ENCODE measurements at places on chromosomes 5 and 9. TPM values are rescaled to one million over a fixed set of nuclear protein-coding genes. Genes with fewer than 3 reads are reported as not detected.

GRCh38 chr5:9498541-9499497 is 47.1 kb downstream of the SEMA5A start:
- peaks cover 40% of the 10 kb centered on the region for H3K4me1 ChIP-seq
- H3K27ac ChIP-seq = no peak overlapping the region
- no peak for DNase-seq
- no peak overlapping the region for H3K4me3 ChIP-seq

DNA sequence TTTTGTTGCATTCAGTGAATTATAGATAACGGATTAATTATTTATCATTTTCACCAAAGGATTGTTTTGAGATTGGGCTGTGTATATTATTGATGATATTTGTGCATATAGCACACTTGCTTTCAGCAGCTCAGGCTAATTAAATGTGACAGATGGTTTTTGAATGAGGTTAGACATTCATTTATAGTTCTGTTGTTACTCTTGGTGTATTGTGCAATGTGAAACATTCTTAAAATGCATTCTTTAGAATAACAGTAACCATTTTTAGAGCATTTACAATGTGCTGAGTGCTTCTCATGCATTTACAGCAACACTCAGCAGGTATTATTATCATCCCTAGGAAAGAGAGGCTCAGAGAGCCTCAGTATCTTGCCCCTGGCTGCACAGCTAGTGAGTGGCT is 23.8 kb downstream of the NANS start:
- no peak overlapping the region for H3K27ac ChIP-seq
- no peak for DNase-seq
- no peak overlapping the region for H3K4me3 ChIP-seq
- no peaks in the 10 kb centered on the region for H3K36me3 ChIP-seq

DNA sequence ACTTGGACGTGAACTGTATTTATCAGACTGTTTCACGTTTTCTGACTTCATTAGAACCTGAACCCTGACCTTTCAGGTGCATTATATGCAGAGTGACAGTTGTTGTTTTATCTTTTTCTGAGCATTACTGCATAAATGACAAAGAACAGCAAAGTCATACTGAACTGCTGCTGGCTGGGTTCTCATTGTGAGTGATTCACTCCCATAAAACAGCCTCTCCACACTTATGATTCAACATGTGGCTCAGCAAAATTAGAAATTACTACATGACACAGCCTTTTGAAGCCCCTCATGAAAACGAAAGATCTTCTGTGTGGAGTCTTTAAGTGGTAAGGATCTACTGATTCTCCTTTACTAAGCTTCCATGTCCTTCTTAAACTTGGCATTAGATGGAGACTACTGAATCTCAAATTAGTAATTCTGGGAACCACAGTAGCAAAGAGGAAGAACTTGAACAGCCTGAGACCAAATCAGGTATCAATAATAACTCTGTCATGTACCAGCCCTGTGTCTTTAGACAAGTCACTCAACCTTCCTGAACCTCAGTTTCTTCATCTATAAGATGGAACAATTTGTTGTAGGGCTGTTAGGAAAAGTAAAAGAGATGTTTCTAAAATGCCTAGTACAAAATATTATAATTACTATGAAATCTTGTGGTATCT is 172.3 kb upstream of the GNA14 start:
- no peak for DNase-seq
- no peaks in the 10 kb centered on the region for H3K4me1 ChIP-seq
- H3K27ac ChIP-seq = no peak overlapping the region
- no peak overlapping the region for H3K4me3 ChIP-seq

- no peak overlapping the region for H3K27ac ChIP-seq
- no peak for DNase-seq
- H3K4me1 ChIP-seq = no peaks in the 10 kb centered on the region
- H3K36me3 ChIP-seq = no peaks in the 10 kb centered on the region
- no peaks in the 10 kb centered on the region for H3K27me3 ChIP-seq
Observed at GRCh38 chr5:36723912-36724311, 117.5 kb downstream of the SLC1A3 start.

- no peaks in the 10 kb centered on the region for H3K27me3 ChIP-seq
- H3K27ac ChIP-seq = no peak overlapping the region
- no peaks in the 10 kb centered on the region for H3K36me3 ChIP-seq
Observed at GRCh38 chr9:2461892-2462291, 159.7 kb upstream of the VLDLR start.

DNA sequence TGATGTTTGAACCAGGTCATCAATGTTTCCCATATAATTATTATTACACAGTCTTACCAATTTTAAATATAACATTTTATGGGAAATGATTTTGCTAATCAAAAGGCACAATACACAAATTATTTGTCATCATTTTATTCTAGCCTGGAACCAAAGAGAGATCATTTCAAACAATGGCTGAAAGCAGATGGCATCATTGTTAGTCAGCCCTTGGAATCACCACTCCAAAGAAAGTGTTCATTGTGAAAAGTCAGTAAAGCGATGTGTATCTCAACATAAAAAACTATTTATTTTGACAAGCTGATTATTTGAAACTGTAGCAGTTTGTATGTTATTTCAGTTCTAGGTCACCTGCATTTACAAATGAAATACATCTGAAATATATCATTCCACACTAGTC is 1068.7 kb downstream of the CDH12 start:
- no peaks in the 10 kb centered on the region for H3K4me1 ChIP-seq
- no peak overlapping the region for H3K27ac ChIP-seq
- H3K4me3 ChIP-seq = no peak overlapping the region
- H3K27me3 ChIP-seq = no peaks in the 10 kb centered on the region
- DNase-seq = no peak

- peak; percentile 18 for DNase-seq
- peaks cover 25% of the 10 kb centered on the region for H3K27me3 ChIP-seq
- H3K27ac ChIP-seq = peak overlapping the region; percentile 53
- H3K4me1 ChIP-seq = no peaks in the 10 kb centered on the region
- H3K36me3 ChIP-seq = no peaks in the 10 kb centered on the region
Observed at GRCh38 chr9:133706307-133707050, 31.7 kb downstream of the SARDH start.

DNA sequence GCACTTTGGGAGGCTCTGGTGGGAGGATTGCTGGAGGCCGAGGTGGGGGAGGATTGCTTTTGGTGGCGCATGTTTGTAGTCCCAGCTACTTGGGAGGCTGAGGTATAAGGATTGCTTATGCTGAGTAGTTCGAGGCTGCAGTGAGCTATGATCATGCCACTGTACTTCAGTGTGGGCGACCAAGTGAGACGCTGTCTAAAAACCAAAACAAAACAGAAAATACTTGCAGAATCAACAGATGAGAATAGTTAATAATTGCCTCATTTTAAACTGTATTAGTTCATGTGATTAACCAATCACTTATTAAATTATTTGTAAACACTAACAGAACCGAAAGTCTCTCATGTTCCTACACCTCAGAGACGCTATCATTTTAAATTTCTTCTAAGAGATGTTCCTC is 118.1 kb downstream of the CCDC171 start:
- H3K36me3 ChIP-seq = no peaks in the 10 kb centered on the region
- no peaks in the 10 kb centered on the region for H3K27me3 ChIP-seq
- H3K4me1 ChIP-seq = no peaks in the 10 kb centered on the region
- H3K27ac ChIP-seq = no peak overlapping the region

DNA sequence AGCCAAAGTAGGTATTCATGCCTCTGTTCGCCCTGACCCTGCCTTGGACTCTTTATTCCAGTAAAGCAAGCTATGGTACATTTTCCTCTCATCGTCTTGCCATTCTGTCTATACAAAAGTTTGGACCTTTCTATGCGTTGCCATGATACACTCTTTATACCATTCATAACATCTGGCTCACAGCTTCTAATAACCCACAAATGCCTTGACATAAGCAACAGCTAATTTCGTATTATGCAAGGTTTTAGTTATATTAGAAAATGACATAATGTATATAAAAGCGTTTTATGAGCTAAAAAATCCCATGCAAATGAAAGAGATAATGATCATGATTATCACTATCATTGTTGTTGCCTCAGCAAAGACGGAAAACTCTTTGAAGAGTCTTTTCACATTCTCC is 265.7 kb downstream of the TMEM167A start:
- H3K27ac ChIP-seq = no peak overlapping the region
- H3K27me3 ChIP-seq = no peaks in the 10 kb centered on the region
- H3K4me3 ChIP-seq = no peak overlapping the region
- H3K36me3 ChIP-seq = no peaks in the 10 kb centered on the region
- H3K4me1 ChIP-seq = no peaks in the 10 kb centered on the region

DNA sequence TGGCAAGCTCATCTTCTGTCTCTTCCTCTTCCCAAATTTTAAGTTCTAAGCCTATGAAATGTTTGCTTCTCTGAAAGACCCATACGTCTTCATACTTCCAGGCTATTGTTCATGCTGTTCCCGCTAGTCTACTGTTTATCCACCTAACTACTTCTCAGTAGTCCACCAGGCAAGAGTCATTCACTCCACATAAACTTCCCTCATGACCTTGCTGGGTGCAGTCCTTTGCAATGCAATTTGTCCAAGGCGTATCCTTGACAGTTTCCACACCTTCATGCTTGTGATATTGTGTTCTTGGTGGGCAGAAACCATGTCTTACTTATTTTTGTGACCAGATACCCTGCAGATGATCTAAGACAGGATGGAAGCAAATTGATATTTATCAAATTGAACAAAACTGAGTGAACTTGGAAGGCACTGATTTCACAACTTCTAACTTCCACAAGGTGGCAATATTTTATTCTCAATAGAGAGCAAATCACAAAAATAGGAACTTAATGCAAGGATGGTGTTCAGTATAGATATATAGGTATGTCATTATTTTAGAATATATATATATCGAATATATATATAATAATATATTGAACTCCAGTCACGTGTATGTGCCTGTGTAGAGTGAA is 30.3 kb downstream of the TYRP1 start:
- no peaks in the 10 kb centered on the region for H3K4me1 ChIP-seq
- H3K27me3 ChIP-seq = no peaks in the 10 kb centered on the region
- H3K4me3 ChIP-seq = no peak overlapping the region
- no peaks in the 10 kb centered on the region for H3K36me3 ChIP-seq
- no peak for DNase-seq
- no peak overlapping the region for H3K27ac ChIP-seq

DNA sequence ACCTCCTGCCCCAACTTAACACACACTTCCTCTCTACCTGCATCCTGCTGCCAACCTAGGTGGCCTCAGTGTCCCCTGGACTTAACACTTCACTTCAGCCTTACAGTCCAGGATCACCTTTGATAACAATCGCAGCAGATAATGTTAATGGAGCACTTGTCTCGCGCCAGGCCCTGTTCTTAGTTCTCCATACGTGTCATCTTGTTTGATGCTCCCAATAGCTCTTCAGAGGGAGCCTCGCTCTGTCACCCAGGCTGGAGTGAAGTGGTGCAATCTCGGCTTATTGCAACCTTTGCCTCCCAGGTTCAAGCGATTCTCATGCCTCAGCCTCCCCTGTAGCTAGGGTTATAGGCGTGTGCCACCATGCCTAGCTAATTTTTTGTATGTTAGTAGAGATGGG is 62.7 kb upstream of the SHB start:
- peaks cover 7% of the 10 kb centered on the region for H3K27me3 ChIP-seq
- H3K4me1 ChIP-seq = no peaks in the 10 kb centered on the region
- H3K4me3 ChIP-seq = no peak overlapping the region
- no peaks in the 10 kb centered on the region for H3K36me3 ChIP-seq
- no peak overlapping the region for H3K27ac ChIP-seq

DNA sequence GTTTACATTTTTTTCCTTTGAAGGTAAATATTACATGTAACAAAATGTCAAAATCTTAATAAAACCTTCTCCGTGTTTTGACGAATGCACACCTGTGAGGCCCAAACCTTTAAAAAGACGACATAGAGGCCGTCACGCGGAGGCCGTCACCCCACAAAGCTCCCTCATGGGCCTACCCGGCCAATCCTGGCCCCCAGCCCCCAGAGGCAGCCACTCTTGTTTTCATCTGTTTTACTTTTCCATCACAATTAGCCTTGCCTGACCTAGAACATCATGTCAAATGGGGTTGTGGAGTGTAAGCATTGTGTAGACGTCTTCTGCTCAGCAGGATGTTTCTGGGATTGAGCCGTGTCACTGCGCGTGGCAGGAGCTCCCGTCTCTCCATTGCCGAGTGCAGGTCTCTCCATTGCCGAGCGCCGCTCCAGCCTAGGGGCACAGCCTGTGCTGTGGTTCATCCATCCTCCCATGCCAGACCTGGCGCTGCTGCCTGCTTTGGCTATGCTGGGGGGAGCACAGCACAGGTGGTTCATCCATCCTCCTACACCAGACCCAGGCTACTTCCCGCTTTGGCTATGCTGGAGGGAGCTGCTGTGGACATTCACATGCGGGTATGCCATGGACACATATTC is 52.2 kb upstream of the IRX4 start:
- no peak overlapping the region for H3K27ac ChIP-seq
- H3K27me3 ChIP-seq = peaks cover 16% of the 10 kb centered on the region
- no peaks in the 10 kb centered on the region for H3K4me1 ChIP-seq
- no peak for DNase-seq

- no peaks in the 10 kb centered on the region for H3K4me1 ChIP-seq
- H3K27me3 ChIP-seq = no peaks in the 10 kb centered on the region
- DNase-seq = no peak
Observed at GRCh38 chr9:37617832-37618231, 25.4 kb upstream of the TOMM5 start.

DNA sequence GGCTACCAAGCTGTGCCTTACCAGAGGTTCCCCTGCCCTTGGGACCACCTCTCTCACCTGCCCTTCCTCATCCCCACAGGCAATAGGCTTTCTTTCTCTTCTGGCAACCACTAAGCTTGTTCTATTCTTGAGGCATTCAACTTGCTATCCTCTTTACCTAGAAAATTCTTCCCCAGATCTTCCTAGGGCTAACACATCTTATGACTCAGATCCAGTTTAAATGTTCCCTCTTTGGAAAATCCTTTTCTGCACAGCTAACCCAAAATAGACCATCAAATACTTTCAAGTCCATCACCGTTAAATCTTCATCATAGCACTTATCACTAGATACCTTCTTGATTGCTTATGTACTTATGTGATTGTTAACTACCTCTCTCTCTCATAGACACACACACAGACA is 93.7 kb downstream of the ENC1 start:
- H3K27me3 ChIP-seq = no peaks in the 10 kb centered on the region
- no peak overlapping the region for H3K27ac ChIP-seq
- no peaks in the 10 kb centered on the region for H3K36me3 ChIP-seq
- no peak for DNase-seq

GRCh38 chr5:40680741-40681362 is 1.1 kb downstream of the PTGER4 start:
- H3K4me3 ChIP-seq = peak overlapping the region; percentile 60
- DNase-seq = no peak
- H3K4me1 ChIP-seq = peaks cover 8% of the 10 kb centered on the region
- peak overlapping the region; percentile 83 for H3K27ac ChIP-seq
- H3K36me3 ChIP-seq = no peaks in the 10 kb centered on the region

- peak overlapping the region; percentile 60 for H3K27ac ChIP-seq
- peaks cover 40% of the 10 kb centered on the region for H3K4me1 ChIP-seq
Observed at GRCh38 chr9:14309403-14309802, 4.5 kb downstream of the NFIB start.

GRCh38 chr9:131942146-131942720 is 137.4 kb downstream of the MED27 start:
- H3K4me3 ChIP-seq = no peak overlapping the region
- no peaks in the 10 kb centered on the region for H3K36me3 ChIP-seq
- H3K4me1 ChIP-seq = no peaks in the 10 kb centered on the region
- H3K27ac ChIP-seq = no peak overlapping the region
- H3K27me3 ChIP-seq = no peaks in the 10 kb centered on the region

GRCh38 chr5:137792303-137792702 is 38.1 kb upstream of the HNRNPA0 start:
- H3K27ac ChIP-seq = no peak overlapping the region
- no peaks in the 10 kb centered on the region for H3K36me3 ChIP-seq
- H3K4me3 ChIP-seq = no peak overlapping the region
- H3K27me3 ChIP-seq = no peaks in the 10 kb centered on the region
- peaks cover 3% of the 10 kb centered on the region for H3K4me1 ChIP-seq

SGCD gene
- 76.9 TPM for total RNA-seq

LCP2 gene
- total RNA-seq = 6.1 TPM

RNF130 gene
- total RNA-seq = 34.4 TPM

HK3 gene
- 2.3 TPM for total RNA-seq

TMEM171 gene
- not detected for total RNA-seq

TBC1D13 gene
- 17.9 TPM for total RNA-seq

C1QTNF3 gene
- 1.5 TPM for total RNA-seq

GRIN3A gene
- 1.4 TPM for total RNA-seq
